ENCODE measurements at places on chromosomes 6 and 20.

- no peak for DNase-seq
Observed at GRCh38 chr6:110287462-110288341, 70.4 kb downstream of the METTL24 start.

DNA sequence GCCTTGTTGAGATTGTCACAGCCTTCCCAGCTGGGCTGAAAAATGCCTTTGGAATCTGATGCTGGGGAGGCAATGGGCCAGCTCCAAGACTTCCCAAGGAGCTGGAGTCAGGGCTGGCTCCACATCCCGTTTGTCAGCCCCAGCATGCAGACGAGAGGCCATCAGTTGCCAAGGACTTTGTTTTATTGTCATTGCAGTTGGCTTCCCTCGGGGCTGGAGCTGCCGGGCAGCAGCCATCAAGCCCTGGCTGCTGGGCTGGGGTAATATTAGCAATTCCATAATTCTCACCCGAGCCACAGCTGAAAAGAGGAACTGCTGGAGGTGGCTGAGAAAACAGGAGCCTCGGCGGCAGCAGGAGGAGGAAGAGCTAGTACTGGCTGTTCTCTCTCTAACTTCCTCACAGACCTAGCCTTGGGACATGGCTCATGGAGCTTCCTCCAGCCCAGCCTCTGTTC lies 182.5 kb downstream of the CDC5L start:
- DNase-seq, result no peak

- DNase-seq, result no peak
Observed at GRCh38 chr20:14800707-14801425, 463.5 kb upstream of the FLRT3 start.

DNA sequence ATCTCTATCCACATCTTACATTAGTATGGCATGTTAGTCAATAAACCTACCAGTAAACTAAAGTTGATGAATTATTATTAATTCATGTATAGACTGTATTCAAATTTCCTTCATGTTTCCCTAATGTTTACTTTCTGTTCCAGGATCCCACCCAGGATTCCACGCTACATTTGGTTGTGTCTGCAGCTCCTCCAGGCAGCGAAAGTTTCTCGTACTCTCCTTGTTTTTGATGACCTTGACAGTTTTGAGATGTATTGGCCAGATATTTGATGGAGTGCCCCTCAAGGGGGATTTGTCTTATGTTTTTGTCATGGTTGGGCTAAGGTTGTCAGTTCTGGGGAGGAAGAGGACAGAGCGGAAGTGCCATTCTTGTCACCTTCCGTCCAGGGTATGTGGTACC lies 445.2 kb upstream of the CDH4 start:
- no peak for DNase-seq

DNA sequence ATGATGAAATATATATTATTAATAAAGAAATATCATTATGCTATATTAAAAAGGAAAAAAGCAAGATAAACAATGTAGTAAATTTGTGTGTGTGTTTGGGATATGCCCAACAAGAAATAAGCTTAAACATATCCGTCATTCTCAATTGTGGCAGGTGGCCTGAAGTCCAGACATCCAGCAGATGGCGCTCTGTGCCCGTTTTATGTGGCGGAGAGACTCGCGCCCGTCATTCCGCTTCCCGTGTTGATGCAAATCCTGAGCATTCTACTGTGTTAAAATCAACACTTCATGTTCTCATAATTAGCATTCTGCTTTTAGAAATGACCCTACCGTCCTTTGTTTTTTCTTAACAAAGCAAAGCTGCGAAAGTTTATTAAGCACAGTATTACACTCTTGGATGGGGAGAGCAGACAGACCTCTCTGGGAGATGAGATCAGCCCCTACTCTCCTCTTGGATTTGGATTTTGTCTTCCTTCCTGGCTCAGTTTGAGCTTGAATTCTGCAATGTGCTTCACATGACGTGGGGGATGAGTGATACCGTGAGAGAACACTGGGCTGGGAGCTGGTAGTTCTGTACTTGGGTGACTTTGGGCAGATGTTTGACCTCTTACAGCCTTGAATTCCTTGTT lies 125.8 kb downstream of the MCHR2 start:
- DNase-seq, result peak; percentile 0

GRCh38 chr6:29651413-29652197 lies 5.3 kb upstream of the MOG start:
- DNase-seq, result no peak

GRCh38 chr6:148955441-148955840 lies 208.6 kb downstream of the UST start:
- DNase-seq, result no peak

DNA sequence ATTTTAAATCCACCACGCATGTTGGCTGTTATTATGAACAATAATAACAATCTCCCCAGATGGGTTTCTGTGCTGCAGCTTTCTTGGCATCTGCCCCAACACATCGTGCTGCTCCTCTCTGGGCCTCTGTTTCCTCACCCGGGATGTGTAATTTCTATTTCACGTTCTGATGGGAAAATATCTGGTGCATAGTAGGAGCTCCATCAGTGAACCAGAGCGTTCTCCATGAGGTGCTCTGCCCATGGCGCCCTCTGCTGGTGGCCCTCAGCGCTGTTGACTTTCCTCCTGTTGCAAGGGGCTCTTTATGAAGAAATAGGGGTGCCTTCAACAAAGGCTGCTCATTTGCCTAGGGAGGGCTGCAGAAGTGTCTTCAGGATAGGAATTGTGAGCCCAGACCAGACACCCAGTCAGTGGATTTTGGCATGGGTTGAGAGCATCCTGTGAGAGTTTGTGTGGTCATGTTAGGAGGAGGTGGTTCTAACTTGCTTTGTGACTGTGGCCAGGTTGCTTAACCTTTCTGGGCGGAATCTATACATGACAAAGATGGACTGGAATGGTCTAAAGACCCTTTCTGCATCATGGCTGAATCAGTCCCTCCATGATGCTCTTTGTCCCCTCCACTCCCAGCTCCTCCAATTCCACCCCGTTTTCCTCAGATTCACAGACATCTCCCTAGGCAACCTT lies 8.1 kb downstream of the SCRT2 start:
- no peak for DNase-seq

DNA sequence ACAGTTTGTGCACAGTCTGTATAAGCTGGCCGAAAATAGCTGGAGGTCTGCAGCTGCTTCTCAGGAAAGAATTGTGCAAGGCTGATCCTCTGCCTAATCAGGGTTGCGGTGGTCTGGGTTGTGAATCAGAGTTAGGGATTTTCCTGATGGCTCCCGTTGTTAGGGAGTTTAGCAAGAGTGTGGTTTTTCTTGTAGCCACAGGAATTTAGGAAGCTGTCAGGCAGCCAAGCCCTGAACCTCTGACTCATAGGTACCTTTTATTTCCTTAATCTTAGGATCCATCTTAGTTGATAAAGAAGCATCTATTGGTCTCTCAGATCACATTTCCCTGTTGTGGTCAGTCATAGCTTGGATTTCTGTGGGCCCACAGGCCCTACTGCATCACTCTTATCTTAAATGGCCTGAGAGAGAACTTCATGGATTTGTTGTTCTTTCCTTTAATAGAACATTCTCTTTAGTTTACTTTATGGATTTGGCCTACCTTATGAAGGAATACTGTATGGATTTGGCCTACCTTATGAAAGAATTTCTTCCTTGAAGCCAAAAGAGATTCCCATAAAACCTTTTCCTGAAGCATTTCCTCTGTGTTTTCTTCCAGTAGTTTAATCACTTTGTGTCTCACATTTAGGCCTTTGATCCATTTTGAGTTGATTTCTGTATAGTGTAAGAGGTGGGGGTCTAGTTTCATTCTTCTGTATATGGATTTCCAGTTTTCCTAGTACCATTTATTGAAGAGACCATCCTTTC lies 10.3 kb downstream of the KIF25 start:
- no peak for DNase-seq

DNA sequence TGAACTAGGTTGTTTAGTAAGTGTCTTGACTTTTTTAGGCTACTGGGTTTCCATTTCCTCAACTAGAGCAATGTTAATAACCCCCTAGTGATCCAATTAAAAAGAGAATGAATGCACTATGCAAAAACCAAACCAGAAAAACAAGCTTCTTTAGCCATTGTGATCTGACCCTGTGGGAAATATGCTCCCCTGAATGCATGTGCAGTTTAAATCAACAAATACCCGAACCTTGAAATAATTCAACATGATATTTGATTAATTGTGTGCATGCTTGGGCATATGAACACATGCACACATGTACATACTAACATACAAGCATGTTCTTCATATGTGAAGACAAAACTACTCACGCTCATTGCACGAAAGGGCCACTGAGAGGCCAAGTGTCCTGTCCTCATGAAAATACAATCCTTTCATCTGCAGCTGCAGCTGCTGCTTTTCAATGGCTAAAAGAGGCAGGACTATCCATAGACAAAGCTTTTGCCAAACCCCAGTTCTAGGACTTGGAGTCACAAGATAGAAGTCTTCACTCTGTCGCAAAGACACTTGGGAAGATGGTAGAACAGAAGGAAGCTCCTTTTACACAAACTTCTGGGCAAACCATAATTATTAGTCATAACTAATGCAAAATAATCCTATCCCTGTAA lies 207.1 kb upstream of the POU3F2 start:
- no peak for DNase-seq

- DNase-seq, result no peak
Observed at GRCh38 chr6:128149796-128150195, 248.9 kb upstream of the THEMIS start.

- DNase-seq, result no peak
Observed at GRCh38 chr6:82597201-82597600, 233.6 kb downstream of the TPBG start.

DNA sequence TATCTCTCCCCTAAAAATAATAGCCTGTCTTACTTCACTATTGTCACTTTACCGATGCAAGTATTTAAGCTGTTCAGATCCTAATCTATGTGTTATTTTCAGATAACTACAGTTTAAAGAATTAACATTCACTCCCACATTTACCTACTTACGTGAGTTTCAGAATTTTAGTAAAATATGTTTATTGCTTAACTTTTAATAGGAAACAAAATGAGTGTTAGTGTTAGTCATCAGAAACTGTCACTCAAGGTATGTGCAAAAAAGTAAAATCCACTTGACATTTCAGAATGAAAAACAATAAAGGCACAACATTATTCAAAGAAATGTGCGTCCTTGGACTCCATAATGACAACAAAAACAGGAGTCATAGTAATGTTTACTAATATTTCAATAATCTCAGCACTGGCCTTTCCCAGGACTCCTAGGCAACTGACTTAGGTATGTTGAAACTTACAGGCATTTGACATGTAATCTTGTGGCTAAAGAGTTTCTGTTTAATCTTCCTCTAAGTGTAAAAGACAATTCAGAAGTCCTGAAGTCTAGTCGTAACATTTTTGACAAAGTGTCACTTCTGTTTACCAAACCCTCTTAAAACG lies 4.5 kb downstream of the ATXN1 start:
- DNase-seq, result no peak

GRCh38 chr6:57242505-57242904 lies 20.4 kb upstream of the RAB23 start:
- DNase-seq, result no peak

GRCh38 chr6:113458368-113459010 lies 398.7 kb upstream of the MARCKS start:
- DNase-seq, result no peak

DNA sequence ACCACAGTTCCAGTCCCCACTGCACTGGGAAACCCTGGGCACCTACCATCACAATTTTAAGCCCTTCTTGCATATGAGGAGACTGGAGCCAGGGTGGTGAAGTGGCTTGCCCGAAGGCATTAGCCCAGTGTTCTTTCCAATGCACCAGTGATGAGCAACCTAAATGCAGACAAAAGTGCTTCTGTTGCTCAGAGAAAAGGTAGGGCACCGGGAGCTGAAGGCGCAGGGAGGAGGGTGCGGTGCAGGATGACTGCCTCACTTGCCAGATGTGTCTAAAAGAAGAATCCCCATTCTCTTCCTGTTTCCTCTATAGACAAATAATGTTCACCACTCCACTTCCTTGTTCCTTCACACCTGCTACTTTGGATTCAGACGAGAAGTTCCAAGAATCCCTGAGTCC lies 86.5 kb downstream of the QRSL1 start:
- DNase-seq, result no peak

DNA sequence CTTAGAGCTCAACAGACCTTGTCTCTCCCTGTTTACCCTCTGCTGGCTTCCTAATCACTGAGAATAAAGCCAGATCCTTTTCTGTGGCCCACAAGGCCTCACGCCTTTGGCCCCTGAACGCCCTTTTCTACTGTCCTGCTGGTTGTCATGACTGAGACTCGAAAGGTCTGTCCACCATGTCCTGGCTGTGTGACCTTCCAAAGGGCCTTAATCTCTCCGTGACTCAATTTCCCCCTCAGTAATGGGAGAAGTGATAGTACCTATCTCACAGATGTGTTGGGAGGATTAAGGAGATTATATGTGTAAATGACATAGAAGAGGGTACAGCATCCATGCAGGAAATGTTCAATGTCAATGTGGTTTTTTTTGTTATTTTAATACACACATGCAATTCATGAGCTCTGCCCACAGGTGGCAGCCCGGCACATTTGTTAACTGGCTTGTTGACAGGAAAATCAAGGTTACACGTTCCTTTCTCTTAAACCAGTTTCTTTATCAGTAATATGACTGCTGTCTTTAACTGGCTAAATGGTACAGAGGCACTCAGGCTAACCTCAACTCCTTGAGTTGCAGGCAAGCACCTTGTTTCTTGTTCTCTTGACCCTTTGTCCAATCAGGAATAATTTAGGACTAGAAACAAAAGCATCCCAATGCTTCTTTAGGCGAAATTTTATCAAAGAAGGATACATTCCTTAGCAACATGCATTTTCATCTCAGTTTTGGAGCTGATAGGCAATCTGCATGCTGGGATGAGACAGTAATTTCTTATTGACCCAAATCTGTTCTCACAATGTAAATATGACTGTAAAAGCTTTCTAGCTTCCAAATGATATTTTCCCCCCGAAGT lies 16.6 kb downstream of the SLC22A1 start:
- DNase-seq, result no peak

GRCh38 chr6:52910091-52910490 lies 593 bp upstream of the GSTA3 start:
- DNase-seq, result no peak

DNA sequence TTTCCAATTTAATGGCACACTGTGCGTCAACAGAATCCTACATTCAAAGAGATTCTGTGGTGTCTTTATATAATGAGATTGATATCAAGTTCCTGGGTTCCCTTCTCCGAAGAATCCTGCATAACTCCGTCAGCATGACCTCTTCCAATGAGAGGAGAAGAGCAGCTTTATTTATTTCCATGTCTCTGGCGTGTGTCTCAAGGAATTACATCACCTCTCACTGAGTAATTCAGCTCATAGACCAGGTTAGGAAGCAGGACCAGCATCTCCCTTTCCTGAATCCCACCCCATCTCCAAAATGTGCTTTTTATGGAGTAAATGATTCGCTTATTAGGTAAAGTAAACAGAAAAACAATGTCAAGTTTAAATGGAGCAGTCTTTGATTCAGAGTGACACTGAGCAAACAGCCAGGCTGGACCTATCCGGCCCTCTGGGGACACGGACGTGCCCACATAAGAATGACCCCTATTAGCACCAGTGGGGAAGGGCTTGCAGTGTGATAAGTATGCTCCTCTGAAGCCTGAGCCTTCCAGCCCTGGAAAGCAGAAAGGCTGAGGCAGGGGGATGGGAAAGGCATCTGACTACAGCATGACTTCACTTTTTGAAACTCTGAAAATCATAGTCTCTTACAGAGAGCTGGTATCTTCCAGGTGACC lies 165.2 kb downstream of the CLIC5 start:
- no peak for DNase-seq
